ENCODE measurements at places on chromosomes 5 and 9. TPM values are rescaled to one million over a fixed set of nuclear protein-coding genes. Genes with fewer than 3 reads are reported as not detected.

Gene SLC36A3
- total RNA-seq, result not detected

DNA sequence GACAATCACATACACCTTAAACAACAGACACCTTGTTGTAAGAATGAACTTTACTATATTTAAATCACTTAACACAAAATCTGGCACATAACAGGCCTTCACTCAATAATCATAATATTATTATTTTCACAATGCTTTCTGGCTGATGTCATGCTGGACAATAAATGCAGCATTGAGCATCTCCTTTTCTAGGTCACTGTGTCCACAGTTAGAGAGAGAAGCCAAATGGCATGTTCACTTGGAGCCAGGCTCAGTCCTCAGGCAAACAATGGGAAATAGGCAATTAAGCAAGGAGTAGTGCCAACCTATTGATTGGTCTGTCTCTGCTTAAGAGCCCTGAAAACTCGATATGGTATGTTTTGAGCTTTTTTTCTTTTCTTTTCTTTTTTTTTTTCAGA lies 50.6 kb upstream of the KLF4 start:
- H3K36me3 ChIP-seq, result no peaks in the 10 kb centered on the region
- no peaks in the 10 kb centered on the region for H3K27me3 ChIP-seq
- no peak overlapping the region for H3K4me3 ChIP-seq
- no peak overlapping the region for H3K27ac ChIP-seq

DNA sequence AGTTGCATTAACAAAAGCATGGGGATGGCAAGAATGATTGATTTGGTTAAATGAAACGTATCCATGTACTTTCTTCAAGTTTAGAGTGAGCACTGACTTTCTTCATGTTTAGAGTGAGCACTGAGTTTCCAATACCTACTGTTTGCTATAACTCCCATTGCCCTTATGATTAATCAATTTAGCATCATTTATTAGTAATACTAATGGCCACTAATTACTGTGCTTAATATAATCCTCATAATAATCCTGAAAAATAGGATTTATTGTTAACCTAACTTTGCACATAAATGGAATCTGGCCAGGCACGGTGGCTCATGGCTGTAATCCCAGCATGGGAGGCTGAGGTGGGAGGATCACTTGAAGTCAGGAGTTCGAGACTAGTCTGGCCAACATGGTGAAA lies 22.1 kb upstream of the GPR21 start:
- H3K36me3 ChIP-seq, result no peaks in the 10 kb centered on the region
- no peaks in the 10 kb centered on the region for H3K4me1 ChIP-seq
- H3K27ac ChIP-seq, result no peak overlapping the region
- H3K27me3 ChIP-seq, result no peaks in the 10 kb centered on the region
- DNase-seq, result no peak
- H3K4me3 ChIP-seq, result no peak overlapping the region

- DNase-seq, result no peak
- H3K27ac ChIP-seq, result no peak overlapping the region
- H3K4me3 ChIP-seq, result no peak overlapping the region
- no peaks in the 10 kb centered on the region for H3K36me3 ChIP-seq
Measured at GRCh38 chr5:136007271-136007670, 21.5 kb upstream of the TGFBI start.

- no peak overlapping the region for H3K4me3 ChIP-seq
- H3K27ac ChIP-seq, result no peak overlapping the region
- H3K4me1 ChIP-seq, result peaks cover 7% of the 10 kb centered on the region
- no peak for DNase-seq
Measured at GRCh38 chr5:107570181-107570580, 100.6 kb downstream of the EFNA5 start.

Data from adrenal gland (tissue), 19 donors.